ENCODE measurements at places on chromosomes 13 and 19.
A peak's percentile ranks its signal among the peaks of the same experiment; 100 is the strongest.

DNA sequence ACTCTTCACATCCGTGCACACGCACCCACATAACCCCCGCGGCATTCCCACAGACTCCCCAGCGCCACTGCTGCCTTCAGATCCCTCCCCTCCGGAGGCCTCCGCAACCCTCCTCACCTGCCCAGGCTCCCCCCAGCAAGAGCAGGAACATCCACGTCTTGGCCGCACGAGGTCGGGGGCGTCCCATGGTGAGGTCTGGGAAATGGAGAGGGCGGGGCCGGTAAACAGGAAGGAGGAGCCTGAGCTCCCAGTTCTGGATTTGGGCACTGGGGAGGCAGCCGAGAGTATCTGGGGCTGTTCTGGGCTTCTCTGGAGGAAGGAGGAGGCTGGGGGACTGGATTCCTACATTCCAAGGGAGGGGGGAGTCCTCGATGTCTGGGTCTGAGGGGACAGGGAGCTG is 423 bp downstream of the KLK8 start:
- DNase-seq: peak; percentile 44

- no peak for DNase-seq
Measured at GRCh38 chr13:75693227-75693626, 57.1 kb downstream of the LMO7 start.

- no peak for DNase-seq
Measured at GRCh38 chr13:110323172-110323891, 16.2 kb downstream of the COL4A2 start.

DNA sequence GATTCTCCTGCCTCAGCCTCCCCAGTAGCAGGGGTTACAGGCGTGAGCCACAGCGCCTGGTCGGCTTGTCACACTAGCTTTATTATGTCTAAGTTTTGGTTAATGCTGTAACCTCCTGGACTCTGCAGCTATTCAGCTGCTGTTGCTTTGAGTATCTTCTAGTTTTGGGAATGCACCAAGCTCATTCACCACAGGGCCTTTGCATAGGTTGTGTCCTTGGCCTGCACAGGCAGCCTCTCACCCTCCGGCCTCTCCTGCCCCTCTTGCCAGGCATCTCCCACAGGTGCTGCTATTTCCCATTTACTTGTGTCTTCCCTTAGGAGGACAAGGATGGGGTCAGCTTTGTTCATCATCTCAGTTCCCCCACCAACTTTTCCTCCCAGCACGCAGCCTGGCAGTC is 2.4 kb upstream of the CCDC9 start:
- DNase-seq: no peak

GRCh38 chr19:41192574-41193429 is at the start of gene CYP2S1:
Gene CYP2S1 (plus strand): TSS chr19:41193219. CDS start chr19:41193265, 46 bp downstream.
- DNase-seq: peak; percentile 89

GRCh38 chr13:31982540-31982939 is 49.0 kb upstream of the FRY start:
- DNase-seq: no peak

DNA sequence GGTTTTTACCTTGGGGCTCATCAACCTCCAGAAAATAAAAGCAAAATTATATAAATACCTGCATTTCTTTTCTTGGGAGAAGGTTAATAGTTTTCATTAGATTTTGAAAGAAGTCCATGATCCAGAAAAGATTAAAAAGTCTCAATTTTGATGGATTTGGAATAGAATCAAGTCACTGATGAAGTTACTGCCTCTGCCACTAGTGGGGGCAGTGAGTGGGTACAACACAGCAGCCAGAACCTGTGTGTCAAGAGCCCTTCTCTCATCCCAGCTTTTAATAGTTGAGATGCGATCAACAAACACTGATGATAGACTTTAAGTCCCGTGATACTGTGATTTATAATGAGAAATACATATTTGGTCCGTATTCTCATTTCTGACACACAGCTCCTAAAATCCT is 686.7 kb downstream of the DIAPH3 start:
- no peak for DNase-seq

GRCh38 chr19:18612772-18613588 is at the start of gene TMEM59L:
Gene TMEM59L (plus strand): TSS chr19:18612870. CDS start chr19:18612959, 89 bp downstream.
- DNase-seq: peak; percentile 77

DNA sequence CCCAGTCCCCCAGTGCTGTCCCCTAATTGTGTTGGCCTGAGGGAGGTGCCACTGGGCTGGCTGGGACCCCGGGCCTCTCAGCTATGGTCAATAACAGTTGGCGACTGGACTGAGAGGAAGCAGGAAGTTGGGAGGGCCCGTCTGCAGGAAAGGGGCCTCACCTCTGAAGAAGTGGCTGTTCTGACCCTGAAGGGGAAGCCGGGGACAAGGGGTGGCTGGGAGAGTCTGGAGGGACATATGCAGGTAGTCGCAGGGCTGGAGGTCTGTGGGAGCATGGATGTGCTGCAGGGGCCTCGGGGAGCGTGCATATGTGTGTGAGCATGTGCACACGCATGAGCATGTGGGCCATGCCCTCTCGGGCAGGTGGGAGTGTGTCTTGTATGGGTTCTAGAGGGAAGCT is 5.9 kb downstream of the PKN1 start:
- DNase-seq: no peak

DNA sequence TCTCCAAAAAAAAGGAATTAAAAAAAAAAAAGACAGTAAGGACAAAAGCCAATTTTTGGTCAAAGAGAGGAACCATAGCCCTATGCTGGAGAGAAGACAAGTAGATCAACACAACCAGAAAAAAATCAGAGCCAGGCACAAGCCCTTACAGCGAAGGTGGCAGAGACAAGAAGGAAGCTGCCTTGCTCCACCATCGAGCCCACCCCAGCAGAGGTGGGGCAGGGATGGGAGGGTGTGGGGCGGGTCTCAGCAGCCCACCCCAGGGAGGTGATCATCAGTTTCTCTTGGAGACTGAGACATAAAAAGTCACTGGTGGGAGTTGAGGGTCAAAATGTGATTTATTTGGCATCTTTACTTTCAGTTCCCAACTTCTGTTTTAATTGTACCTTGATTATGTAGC is 332.4 kb downstream of the FOXO1 start:
- no peak for DNase-seq

DNA sequence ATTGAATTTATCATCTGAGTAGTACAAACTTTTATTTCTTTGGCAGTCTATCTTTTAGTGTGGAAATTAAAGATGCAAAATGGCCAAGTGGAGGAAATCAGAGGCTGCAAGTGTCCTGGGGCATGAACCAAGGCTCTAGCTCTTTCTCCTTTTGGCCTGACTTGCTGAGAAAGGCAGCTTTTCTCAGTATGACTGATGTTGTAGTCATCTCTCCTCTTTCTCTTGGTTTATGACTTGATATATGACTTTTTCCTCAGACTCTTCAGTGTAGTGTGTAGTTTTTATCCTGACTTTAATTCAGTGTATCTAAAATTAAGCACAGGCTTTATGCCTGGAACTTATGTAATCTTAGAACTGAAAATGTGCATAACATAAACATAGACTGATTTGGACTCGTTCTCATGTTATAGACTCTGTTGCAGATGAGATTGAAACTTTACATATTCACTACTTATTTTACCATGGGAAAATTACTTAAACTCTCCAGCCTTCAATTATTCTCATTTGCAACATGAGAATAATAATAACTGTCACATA is 65.7 kb downstream of the SLITRK5 start:
- no peak for DNase-seq

DNA sequence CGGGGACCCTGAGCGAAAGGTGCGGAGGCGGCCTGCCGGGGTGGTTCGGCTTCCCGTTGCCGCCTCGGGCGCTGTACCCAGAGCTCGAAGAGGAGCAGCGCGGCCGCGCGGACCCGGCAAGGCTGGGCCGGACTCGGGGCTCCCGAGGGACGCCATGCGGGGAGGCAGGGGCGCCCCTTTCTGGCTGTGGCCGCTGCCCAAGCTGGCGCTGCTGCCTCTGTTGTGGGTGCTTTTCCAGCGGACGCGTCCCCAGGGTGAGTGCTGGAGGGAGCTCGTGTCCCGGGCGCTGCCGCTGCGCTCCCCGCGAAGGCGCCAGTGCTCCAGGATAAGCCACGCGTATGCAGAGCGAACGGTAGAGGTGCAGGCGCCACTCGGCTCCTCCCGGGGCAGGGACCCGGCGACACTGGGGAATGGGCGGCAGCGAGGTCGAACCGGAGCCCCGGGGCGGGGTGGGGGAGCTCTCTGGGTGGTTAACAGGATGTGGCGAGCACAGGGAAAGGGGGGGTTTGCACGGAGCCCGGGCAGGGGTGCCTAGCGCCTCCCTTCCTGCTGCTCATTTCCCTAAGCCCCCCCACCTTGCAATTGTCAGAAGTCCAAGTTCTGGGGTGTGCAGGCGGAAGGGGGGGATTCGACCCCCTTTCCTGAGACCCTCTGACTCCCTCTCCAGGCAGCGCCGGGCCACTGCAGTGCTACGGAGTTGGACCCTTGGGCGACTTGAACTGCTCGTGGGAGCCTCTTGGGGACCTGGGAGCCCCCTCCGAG is at the start of gene IL27RA:
TSS of gene IL27RA (plus strand) at position 44 of the 762 bp plus-strand sequence. CDS start at position 155, 111 bp downstream.
- DNase-seq: peak; percentile 75

DNA sequence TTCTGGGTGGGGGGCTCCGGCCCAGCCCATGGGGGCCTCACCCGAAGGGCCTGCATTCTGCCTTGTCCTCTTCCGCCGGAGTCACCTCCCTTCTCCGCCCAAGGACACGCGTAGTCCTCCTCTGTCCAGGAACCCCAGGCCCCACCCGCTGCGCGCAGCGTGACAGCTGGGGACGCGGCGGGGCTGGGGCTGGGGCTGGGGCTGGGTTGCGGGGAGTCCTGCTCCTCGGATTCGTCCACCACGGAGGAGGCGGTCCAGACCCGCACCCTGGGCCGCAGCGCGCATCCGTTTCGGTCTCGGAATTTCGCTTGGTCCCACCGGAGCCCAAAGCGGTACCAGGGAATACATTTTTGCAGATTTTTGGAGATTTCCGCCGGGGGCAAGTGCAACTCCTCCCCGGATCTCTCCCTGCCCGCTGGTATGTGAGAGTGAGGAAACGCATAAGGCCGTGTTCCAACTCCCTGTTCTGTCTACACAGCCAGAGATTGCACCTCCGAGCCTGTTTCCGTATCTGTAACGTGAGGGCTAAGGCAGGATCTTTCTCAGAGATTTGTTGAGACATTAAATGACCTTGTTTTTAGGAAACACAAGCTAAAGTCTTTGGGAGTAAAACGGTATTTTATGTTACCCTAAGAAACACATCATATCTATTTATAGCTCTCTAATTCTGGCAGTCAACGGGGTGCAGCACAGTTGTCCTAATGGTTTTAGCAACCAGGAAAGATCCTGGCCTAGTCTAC is at the start of gene COX7A1:
TSS of gene COX7A1 (minus strand) at position 96 of the 740 bp plus-strand sequence. CDS start at position 56, 40 bp downstream.
- no peak for DNase-seq

DNA sequence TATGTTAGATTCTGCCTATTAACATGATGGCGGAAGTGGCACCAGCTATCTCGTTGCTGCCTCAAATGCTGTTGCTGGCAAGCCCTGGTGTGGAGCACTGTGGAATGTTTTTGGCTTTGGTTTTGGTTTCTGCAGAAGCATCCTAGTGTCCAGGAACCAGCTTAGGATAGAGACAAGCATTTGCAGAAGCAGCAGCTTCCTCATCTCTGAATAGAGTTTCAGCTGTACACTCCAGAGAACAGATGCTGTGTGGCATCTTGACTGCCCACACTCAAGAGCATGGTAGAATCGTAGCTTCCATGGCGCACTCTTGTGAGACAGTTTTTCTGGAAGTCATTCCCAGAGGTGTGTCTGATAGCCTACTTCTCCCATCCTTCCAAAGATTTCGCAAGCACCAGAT is 145.3 kb upstream of the RXFP2 start:
- no peak for DNase-seq

DNA sequence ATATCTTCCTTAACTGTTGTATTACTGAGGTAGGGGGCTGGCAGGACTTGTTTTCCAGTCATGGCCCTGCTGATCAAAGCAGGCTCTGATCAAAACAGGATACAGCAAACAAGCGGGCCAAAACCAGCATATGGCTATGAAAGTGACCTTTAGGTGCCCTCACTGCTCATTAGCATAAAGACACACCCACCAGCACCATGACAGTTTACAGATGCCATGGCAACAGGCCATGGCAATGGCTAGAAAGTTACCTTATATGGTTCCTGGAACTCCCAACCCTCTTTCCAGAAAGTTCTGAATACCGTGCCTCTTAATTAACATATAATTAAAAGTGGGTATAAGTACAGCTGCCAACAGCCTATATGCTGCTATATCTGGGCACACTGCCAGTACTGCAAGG is 551.4 kb upstream of the SGCG start:
- no peak for DNase-seq

DNA sequence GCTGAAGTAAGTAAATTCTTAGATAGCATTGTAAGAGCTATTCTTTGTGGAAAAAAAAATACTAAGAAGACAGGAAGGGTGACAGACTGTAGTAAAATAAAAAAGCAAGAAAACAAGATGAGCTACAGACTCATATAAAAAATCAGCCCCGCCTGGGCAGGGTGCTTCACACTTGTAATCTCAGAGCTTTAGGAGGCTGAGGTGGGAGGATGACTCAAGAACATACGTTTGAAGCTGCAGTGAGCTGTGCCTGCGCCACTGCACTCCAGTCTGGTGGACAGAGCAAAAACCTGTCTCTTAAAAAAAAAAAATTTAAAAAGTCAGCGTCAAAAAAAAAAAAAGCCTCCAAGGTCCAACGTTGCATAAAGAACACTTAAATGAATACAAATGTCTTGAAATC is 102.1 kb downstream of the VWA8 start:
- DNase-seq: no peak

DNA sequence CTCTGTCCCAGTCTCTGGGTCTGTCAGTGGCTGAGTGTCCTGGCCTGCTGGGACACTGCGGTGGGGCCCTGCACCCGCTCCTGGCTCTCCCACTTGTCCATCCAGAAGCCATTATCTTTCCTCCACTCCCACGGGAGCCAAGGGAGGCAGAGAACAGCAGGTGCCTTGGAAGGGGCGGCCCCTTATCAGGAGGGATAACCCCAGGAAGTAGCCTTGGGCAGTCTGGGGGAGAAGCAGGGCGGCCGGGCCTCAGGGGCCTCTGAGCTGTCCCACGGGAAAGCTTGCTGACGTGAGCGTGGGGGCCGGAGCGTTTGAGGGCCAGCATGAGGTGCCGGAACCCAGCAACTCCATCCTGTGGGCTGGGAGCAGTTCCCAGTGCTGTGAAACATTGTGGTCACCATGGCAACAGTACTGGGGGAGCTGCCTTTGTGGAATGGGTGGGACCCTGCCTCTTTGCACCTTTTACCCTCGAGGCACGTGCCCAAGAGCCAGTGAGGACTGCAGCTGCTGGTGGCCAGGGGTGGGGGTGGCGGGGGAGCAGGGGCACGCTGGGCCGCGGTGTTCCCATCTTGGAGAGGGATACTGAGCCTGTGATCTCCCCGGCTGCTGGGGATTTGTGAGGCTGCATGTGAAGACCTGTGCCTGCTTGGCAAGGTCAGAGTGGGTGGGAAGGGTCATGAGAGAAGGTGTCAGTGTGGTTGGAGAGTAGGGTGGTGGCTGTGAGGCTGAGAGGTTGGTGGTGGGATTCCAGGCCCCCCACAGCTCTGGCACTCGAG is 20.9 kb downstream of the KLHL26 start:
- peak; percentile 74 for DNase-seq

- no peak for DNase-seq
Measured at GRCh38 chr19:33624586-33624985, 2.8 kb downstream of the CHST8 start.

GRCh38 chr13:55160867-55161266 is 1979.9 kb upstream of the PRR20A start:
- no peak for DNase-seq

GRCh38 chr13:30600496-30600895 is 17.2 kb upstream of the USPL1 start:
- DNase-seq: no peak

GRCh38 chr19:46073268-46073922 is 32.6 kb upstream of the IGFL4 start:
- DNase-seq: no peak

Data from neural progenitor cell (in vitro differentiated cells).